GM23248 (cell line): ENCODE measurements at places on chromosomes 1 and 21.

DNA sequence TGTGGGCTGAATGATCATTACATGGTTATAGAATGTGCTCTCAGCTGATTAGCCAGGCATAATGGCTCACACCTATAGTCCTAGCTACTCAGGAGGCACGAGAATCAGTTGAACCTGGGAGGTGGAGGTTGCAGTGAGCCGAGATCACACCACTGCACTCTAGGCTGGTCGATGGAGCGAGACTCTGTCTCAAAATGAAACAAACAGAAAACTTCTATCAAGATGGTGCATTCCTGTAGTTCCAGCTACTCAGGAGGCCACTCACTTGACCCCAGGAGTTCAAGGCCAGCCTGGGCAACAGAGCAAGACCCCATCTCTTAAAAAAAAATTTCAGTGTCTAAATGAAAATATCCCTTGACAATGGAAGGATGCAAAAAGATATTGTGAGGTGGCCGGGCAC is 10.9 kb downstream of the TIMM17A start:
- DNase-seq: no peak

GRCh38 chr1:230875370-230875769 is 7.0 kb upstream of the C1orf198 start:
- no peak for DNase-seq

GRCh38 chr1:46421739-46422138 is 27.6 kb downstream of the FAAH start:
- no peak for DNase-seq

DNA sequence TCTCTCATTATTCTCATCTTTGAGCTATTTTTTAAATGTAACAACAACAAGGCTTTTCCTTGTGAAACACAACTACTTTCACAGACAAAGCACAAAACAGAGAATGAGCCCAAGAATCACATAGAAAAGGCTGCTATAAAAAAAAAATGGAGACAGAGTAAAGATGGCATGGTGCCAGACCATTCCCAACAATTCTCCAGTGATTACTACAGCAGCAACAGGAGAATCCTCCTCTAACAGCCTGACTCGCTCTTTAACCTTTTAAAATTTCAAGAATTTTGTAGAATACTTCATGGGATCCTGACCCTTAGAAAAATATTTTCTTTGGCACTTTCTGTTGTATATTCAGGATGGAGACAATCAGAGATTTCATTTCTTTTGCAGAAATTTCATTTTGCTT is 3.8 kb upstream of the BCAS2 start:
- DNase-seq: peak; percentile 38

- no peak for DNase-seq
These were observed 17.3 kb downstream of the FBXO28 start for GRCh38 chr1:224131253-224131652.
